ENCODE measurements at places on chromosomes 2 and 18.

- DNase-seq, result no peak
These were observed 43.4 kb downstream of the KANSL3 start for GRCh38 chr2:96594691-96595152.

- no peak for DNase-seq
These were observed 185.6 kb downstream of the LPIN1 start for GRCh38 chr2:11932048-11932512.

DNA sequence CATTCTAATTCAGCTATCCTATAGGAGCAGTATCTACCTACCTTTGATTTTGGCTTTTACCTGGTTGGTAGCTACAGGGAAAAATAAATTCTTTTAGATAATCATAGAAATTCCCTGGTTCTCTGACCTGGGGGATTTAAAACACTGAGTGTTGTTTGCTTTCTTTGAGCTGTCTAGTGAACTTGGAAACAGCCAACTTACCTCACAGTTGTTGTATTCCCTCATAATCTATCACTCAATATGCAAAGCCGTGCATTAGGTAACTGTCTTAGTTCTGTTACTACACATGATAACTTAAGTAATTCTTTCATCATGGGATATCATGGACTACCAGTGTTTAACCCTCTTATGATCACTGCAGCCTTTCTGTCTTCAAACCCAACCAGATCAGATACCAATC is 127.8 kb downstream of the TTC27 start:
- no peak for DNase-seq

GRCh38 chr2:105961599-105962146 is 217.0 kb downstream of the NCK2 start:
- no peak for DNase-seq

- DNase-seq, result peak; percentile 75
These were observed 247.7 kb downstream of the SS18 start for GRCh38 chr18:25842665-25843064.

DNA sequence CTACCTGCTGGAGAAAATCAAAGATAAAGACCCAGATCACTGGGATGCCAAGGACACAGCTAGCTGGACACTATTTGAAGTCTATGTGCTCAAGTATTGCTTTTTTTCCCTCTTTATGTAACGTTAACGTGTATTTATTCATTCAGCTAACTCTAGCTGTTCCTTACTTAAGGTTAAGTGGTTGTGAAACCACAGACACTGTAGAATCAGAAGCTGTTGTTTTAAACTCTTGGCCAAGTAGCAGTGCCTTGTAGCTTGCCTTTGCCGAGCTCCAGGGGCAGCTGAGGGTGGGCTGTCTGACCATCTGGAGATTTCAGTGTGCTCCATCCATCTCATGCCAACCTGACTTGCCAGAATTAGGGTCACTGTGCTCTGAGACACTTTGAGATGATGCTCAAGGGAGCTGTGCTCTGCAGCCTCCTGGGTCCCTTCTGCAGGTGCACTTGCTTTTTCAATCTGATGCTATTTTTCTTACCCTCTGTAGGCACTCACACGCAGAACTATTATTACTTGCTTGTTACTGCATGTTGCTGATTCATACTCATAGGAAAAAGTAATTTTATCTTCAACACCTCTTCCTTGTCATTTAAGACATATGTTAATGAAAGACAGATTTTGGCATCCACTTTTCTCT is 116.2 kb downstream of the METTL8 start:
- no peak for DNase-seq

All from NCI-H446 treated with DMSO at 0.1 percent for 48 hours (cell line).